Upper lobe of left lung (tissue), 6 donors: ENCODE measurements at places on chromosomes 12 and 14. TPM values are rescaled to one million over a fixed set of nuclear protein-coding genes. Genes with fewer than 3 reads are reported as not detected.
A peak's percentile ranks its signal among the peaks of the same experiment; 100 is the strongest.

GRCh38 chr12:46374711-46375110, 2.1 kb upstream of the SLC38A2 start:
- no peak for DNase-seq
- H3K4me3 ChIP-seq: no peak overlapping the region
- H3K4me1 ChIP-seq: peaks cover 20% of the 10 kb centered on the region

- no peak for DNase-seq
- H3K27me3 ChIP-seq: peaks cover 8% of the 10 kb centered on the region
- peaks cover 29% of the 10 kb centered on the region for H3K4me1 ChIP-seq
These were observed 2.9 kb upstream of the B3GNT4 start for GRCh38 chr12:122200541-122201175.

GRCh38 chr14:61756135-61756534, 6.1 kb upstream of the SNAPC1 start:
- no peaks in the 10 kb centered on the region for H3K27me3 ChIP-seq
- H3K4me3 ChIP-seq: no peak overlapping the region
- DNase-seq: no peak
- H3K4me1 ChIP-seq: peaks cover 5% of the 10 kb centered on the region
- H3K27ac ChIP-seq: no peak overlapping the region

GRCh38 chr12:124002021-124002644, 29.1 kb downstream of the ZNF664 start:
- peaks cover 34% of the 10 kb centered on the region for H3K4me1 ChIP-seq
- H3K27ac ChIP-seq: no peak overlapping the region
- DNase-seq: peak; percentile 57

GRCh38 chr14:101953151-101953550, 11.2 kb upstream of the DYNC1H1 start:
- H3K36me3 ChIP-seq: no peaks in the 10 kb centered on the region
- H3K27me3 ChIP-seq: no peaks in the 10 kb centered on the region
- no peak overlapping the region for H3K4me3 ChIP-seq
- no peak for DNase-seq
- H3K4me1 ChIP-seq: peaks cover 17% of the 10 kb centered on the region

- no peaks in the 10 kb centered on the region for H3K27me3 ChIP-seq
- DNase-seq: peak; percentile 61
- H3K27ac ChIP-seq: peak overlapping the region; percentile 98
These were observed 471 bp downstream of the XPOT start for GRCh38 chr12:64404470-64405256.

DNA sequence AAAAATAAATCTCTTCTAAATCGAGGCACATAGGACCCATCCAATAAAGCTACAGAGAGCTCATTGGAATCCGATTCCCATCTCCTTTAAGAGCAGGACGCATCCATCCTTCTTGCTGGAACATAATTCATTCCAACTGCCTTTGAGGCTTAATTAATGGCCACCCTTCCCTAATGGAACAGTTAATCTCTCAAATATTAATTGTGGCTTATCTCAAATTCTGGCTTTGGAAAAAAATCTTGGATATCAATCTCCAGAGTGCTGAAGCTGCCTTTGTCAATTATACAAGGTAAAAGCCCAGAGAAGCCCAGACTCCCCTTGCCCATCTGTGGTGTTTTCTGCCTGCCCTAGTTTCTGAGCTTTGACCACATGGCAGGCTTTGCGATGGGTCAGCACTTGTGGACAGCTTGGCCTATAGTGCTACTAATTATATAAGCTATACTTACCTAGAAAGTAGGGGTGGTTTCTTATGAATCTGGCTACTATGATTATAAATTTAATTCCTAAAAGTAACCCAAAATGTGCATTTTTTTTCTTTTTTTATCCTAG, 246.3 kb downstream of the NUAK1 start:
- H3K4me3 ChIP-seq: no peak overlapping the region
- H3K36me3 ChIP-seq: no peaks in the 10 kb centered on the region
- no peaks in the 10 kb centered on the region for H3K27me3 ChIP-seq
- H3K27ac ChIP-seq: no peak overlapping the region

GRCh38 chr12:88453323-88453722, 126.9 kb downstream of the KITLG start:
- no peaks in the 10 kb centered on the region for H3K4me1 ChIP-seq
- no peak overlapping the region for H3K4me3 ChIP-seq
- no peaks in the 10 kb centered on the region for H3K36me3 ChIP-seq
- no peak overlapping the region for H3K27ac ChIP-seq
- H3K27me3 ChIP-seq: no peaks in the 10 kb centered on the region
- DNase-seq: no peak

- no peaks in the 10 kb centered on the region for H3K36me3 ChIP-seq
- H3K4me1 ChIP-seq: no peaks in the 10 kb centered on the region
- no peak overlapping the region for H3K4me3 ChIP-seq
- no peak overlapping the region for H3K27ac ChIP-seq
- H3K27me3 ChIP-seq: no peaks in the 10 kb centered on the region
These were observed 64.6 kb upstream of the LMO3 start for GRCh38 chr12:16670456-16671050.

DNA sequence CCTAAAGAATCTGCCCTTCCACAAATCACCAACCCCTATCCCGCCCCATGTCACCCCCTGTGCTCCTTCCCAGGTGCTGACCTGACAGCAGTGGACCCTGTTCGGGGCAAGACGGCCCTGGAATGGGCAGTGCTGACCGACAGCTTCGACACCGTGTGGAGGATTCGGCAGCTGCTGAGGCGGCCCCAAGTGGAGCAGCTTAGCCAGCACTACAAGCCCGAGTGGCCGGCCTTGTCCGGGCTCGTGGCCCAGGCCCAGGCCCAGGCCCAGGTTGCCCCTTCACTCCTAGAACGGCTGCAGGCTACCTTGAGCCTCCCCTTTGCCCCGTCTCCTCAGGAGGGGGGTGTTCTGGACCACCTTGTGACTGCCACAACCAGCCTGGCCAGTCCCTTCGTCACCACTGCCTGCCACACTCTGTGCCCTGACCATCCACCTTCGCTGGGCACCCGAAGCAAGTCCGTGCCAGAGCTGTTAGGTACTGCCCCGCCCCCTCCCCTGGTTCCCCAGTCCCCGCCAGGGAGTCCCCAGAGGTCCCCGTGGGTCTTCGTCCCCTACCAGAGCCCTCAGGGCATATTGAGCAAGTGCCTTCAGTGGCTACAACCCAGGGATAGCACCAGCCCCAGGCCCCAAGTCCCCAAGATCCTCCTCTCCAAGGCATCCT, 2.7 kb downstream of the ANKRD33 start:
- DNase-seq: no peak
- no peak overlapping the region for H3K27ac ChIP-seq
- H3K27me3 ChIP-seq: no peaks in the 10 kb centered on the region
- no peaks in the 10 kb centered on the region for H3K36me3 ChIP-seq
- H3K4me1 ChIP-seq: peaks cover 27% of the 10 kb centered on the region

DNA sequence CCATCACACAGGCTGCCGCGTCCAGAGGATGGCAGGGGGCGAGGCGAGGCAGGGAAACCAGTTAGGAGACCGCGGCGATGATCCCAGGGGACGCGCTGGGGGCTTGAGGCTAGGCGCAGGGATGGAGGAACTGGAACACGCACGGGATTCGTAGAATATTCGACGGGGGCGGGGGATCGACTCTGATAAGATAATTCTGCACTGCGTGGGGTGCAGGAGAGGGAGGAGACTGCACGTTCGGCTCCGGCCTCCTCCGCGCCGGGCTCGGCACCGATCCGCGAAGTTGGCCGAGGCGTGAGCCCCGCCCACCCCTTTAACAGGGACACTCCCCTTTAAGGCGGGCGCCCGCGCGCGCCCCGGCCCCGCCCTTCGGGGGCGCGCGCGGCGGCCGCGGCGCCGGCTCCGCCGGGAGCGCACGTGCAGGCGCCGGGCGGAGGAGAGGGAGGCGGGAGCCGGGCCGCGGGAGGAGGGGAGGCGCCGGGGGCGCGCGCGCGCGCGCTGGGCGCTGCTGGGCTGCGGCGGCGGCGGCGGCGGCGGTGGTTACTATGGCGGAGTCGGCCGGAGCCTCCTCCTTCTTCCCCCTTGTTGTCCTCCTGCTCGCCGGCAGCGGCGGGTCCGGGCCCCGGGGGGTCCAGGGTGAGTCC, at the start of gene ACVR1B:
Gene ACVR1B, plus strand, starts transcription at position 501 of the 644 bp plus-strand sequence. Its CDS starts 45 bp downstream, at position 546.
- no peaks in the 10 kb centered on the region for H3K36me3 ChIP-seq
- H3K4me3 ChIP-seq: peak within 1 kb of the TSS; percentile 96
- DNase-seq: peak; percentile 98
- H3K27ac ChIP-seq: peak within 1 kb of the TSS; percentile 89
- no peaks in the 10 kb centered on the region for H3K27me3 ChIP-seq

DNA sequence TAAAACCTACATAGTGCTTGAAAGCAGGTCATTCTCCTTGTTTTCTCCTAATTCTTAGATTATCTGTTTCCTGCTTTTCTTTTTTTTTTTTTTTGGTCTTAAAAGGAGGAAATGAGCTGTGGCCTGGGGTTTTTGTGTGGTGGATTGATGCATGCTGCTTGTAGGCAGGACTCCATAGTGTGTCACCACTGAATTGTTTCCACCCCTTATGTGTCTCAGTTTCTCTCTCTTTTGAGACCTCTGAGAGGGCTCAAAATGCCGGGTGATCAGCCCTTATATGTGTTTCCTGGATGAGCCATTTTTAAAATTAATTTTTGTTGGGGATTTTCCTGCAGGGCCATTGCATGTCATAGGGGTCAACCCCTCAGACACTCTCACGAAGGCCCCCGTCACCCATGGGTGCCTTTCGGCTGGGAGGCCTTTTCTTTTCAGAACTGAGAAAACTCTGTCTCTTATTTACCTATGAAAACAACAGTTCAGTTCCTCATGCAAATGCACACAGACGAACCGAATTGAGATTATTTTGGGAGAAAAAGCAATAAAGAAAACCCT, 32.0 kb upstream of the LRRK2 start:
- H3K27ac ChIP-seq: no peak overlapping the region
- peaks cover 17% of the 10 kb centered on the region for H3K4me1 ChIP-seq
- no peak for DNase-seq
- H3K4me3 ChIP-seq: no peak overlapping the region
- no peaks in the 10 kb centered on the region for H3K27me3 ChIP-seq

DNA sequence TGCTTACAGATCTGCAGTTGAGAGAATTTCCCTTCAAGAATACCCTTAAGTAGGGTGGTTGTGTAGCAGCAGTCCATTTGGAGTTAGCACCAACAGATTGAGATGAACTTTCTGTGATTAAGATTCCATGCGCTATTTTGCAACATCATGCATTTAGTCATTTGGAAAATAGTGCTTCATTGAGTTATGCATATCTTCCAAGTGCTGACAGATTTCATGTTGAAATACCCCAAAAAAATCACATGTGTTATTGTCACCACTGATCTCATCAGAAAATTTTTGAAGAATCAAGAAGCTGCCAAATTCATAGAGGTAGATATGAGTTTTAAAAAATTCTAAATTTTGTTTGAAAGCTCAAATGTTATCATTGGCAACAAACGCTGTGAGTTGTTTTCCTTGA, 35.5 kb upstream of the OSBPL8 start:
- no peaks in the 10 kb centered on the region for H3K4me1 ChIP-seq
- no peak for DNase-seq
- H3K36me3 ChIP-seq: no peaks in the 10 kb centered on the region
- H3K4me3 ChIP-seq: no peak overlapping the region

DNA sequence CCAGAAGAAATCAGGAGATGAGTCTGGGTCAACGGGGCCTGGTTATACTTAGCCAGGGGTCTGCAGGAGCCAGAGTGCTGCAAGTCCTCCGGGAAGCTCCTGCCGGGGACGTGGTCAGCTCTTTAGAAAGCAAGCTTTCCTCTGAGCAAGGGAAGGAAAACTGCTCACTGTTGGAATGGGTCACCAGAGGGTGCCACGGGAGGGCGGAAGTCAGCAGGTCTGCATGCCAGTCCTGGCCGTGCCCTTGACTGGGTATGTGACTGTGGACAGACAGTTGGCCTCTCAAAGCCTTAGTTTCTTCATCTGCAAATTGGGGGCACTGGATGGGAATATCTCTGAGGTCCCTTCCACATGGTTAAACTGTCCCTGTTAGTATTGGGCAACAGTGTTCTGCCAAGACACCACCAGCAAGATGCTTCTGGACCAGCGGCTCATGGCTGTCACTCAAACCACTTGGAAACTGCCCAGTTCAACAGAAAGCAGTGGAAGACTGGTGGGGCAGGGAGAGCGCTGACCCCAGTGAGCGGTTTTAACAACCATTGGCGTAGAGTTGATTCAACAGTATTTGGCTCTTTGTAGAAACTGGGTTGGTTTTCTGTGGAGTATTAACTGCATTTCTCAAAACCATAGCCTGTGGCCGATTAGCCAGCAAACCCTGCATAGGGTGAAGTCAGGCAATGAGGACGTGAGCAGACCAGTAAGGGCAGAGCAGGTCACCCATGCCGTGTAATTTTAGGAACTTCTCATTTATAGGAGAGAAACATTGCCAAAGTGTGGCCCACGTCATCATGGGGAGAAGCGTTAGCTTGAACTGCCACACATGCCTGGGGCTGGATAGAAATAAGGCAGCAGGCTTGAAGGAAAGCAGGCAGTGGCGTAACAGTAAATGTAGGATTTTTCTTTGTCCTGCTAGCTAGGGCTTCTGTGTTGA, 163.9 kb upstream of the PRMT8 start:
- no peaks in the 10 kb centered on the region for H3K36me3 ChIP-seq
- no peak overlapping the region for H3K4me3 ChIP-seq
- no peaks in the 10 kb centered on the region for H3K4me1 ChIP-seq
- no peak for DNase-seq
- H3K27ac ChIP-seq: no peak overlapping the region
- H3K27me3 ChIP-seq: no peaks in the 10 kb centered on the region

GRCh38 chr14:84036840-84037239, 1493.1 kb upstream of the FLRT2 start:
- no peak overlapping the region for H3K27ac ChIP-seq
- DNase-seq: no peak
- no peak overlapping the region for H3K4me3 ChIP-seq
- H3K36me3 ChIP-seq: no peaks in the 10 kb centered on the region

GRCh38 chr12:77720258-77720657, 110.4 kb upstream of the NAV3 start:
- no peaks in the 10 kb centered on the region for H3K36me3 ChIP-seq
- H3K4me3 ChIP-seq: no peak overlapping the region
- H3K27ac ChIP-seq: no peak overlapping the region
- H3K27me3 ChIP-seq: no peaks in the 10 kb centered on the region

- H3K36me3 ChIP-seq: no peaks in the 10 kb centered on the region
- peaks cover 13% of the 10 kb centered on the region for H3K4me1 ChIP-seq
- DNase-seq: no peak
- H3K27me3 ChIP-seq: no peaks in the 10 kb centered on the region
- H3K4me3 ChIP-seq: peak overlapping the region; percentile 50
These were observed 482 bp upstream of the IFI27L2 start for GRCh38 chr14:94129758-94130414.

DNA sequence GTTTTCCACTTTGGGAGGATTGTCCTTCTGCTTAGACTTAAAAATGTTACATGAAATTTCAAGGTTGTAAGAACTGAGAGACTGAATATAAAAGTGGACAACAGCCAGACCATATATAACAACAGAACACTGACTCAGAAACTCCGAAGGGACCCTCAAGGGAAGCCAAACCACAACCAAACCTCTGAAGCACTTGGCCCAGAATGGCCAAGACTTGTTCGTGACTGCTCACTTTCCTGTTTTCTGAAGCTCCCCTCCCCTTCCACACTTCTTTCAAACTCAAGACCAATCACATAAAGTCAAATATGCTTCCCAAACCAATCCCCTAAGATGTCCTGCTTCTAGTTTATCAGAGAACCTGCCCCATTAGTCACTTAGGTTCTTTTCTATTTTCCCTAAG, 13.7 kb downstream of the OR6J1 start:
- no peak for DNase-seq
- H3K36me3 ChIP-seq: no peaks in the 10 kb centered on the region
- H3K27me3 ChIP-seq: no peaks in the 10 kb centered on the region
- H3K27ac ChIP-seq: no peak overlapping the region
- no peak overlapping the region for H3K4me3 ChIP-seq

Gene ADAMTS20
- total RNA-seq: not detected

Gene PHETA1
- 24.6 TPM for total RNA-seq

Gene APOF
- total RNA-seq: 0.20 TPM

Gene PKP2
- total RNA-seq: 6.8 TPM

Gene FOXG1
- total RNA-seq: not detected

Gene SERPINA1
- total RNA-seq: 432 TPM

Gene TBX5
- total RNA-seq: 12.3 TPM

Gene TPCN1
- total RNA-seq: 69.3 TPM

Gene CLEC9A
- 0.57 TPM for total RNA-seq

Gene KERA
- not detected for total RNA-seq

Gene OTX2
- total RNA-seq: not detected
